ENCODE measurements at places on chromosomes 13 and 19.

GRCh38 chr13:46124967-46125933 is 20.4 kb upstream of the CPB2 start:
- DNase-seq = no peak

DNA sequence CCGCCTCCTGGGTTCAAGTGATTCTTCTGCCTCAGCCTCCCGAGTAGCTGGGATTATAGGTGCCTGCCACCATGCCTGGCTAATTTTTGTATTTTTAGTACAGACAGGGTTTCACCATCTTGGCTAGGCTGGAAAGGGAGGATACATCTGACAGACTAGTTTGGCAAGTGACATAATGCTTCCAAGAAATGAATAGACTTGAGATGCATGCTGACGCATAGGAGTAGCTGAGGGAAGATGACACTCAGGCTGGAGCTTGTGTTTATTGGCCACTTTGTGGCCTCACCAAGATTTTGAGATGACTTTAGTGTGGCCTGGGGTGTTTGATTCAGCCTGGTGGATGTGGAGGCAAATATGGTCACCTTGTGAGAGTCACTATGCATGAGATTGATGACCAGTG is 4.0 kb downstream of the ZNF586 start:
- DNase-seq = no peak

DNA sequence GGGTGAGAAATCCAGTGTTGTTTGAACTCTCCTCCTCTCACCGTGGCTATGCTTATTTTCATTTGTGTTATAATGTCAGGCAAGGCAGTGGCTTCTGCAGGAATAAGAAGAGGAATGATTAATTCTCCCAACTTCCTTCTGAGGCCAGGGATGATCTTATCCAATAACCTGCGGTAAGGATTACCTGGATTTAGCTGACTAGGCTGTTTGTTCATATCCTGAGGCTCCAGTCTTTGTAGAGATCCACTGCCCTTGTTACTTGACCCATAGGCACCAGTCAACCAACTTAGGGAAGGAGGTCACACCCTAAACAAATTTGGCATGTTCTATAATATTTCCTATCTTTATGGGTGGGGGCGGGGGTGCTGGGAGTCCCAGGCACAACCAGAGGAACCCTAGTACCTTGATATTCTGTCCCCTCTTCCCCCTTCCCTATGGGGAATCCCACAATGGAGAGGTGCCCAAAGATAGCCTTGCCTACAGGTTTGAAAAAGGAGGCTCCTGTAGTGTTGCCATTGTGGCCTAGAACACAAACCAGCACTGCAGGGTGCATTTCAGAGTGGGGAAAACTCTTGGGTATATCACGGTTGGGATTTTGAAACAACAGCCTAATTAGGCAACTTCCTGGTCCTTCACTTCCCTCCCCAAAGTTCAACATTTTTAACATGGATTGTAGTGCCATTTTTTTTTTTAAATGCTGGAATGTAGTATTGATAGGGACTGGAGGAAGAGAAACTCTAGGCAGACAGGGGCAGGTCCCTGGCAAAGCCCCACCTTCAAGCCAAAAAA is 977.5 kb upstream of the SPRY2 start:
- no peak for DNase-seq

GRCh38 chr19:18900700-18901481 is 4.9 kb upstream of the CERS1 start:
- DNase-seq = no peak

GRCh38 chr13:110132225-110132982 is 174.6 kb downstream of the COL4A1 start:
- no peak for DNase-seq

- DNase-seq = no peak
Measured at GRCh38 chr19:41888926-41889325, 5.9 kb downstream of the ARHGEF1 start.

DNA sequence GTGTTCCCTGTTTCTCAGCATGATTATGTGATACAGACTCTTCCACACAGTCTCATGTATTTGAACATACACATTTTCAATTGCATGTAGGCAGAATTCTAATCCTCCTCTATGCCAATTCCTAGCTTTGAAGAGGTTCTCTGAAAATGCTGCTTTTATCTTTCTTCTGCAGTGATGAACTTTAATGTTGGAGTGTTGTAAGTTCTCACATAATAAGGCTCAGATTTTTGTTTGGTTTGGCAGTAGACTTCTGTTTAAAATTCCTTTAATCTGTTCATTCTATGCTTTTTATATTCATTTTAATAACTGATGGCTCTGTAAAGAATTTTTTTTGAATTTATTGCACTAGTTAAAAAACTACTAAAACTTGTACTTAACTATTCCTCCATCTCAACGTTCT is 225.8 kb downstream of the GGACT start:
- no peak for DNase-seq

GRCh38 chr19:49256691-49257090 is 68.3 kb downstream of the SLC6A16 start:
- DNase-seq = no peak

- no peak for DNase-seq
Measured at GRCh38 chr19:22030680-22031079, 19.9 kb upstream of the ZNF208 start.

DNA sequence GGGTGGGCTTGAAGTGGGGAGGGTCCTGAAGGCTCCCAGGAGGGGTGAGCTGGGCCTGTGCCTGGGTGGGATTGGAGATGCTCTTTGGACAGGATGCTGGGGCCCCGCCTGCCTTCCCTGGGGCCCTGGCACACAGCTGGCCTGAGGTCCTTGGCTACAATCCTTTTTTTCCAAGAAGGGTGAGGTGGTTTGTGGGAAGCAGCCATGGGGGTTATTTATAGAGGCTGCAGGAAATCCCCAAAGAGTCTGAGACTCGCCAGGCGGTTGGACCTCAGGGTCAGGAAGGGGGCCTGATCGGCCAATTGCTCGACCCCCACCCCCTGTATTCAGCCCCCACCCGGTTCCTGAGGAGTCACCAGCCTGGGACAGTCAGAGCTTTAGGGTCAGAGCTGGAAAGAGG is 10.0 kb downstream of the GTPBP3 start:
- no peak for DNase-seq

- DNase-seq = no peak
Measured at GRCh38 chr13:38537051-38537450, 149.8 kb upstream of the FREM2 start.

DNA sequence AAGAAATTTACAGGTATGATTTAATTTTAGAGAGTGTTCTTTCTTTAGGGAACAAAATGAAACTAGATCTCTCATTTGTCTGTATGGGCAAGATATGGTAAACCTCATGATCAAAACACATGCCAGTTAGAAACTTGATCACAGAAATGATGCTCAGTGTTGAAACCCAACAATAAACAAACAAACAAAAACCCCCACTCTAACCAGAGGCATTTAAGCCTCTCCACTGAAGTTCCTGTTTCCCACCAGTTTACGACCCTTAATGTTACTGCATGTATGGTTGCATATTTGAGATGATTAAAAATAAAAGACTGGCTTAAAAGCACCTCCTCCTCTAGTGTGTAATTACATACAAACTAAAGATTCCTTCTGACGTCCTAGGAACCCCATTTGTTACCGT is 293.3 kb upstream of the MAB21L1 start:
- no peak for DNase-seq

GRCh38 chr13:58126496-58126895 is 495.0 kb downstream of the PCDH17 start:
- no peak for DNase-seq

- DNase-seq = no peak
Measured at GRCh38 chr13:106047859-106048258, 487.6 kb downstream of the EFNB2 start.

DNA sequence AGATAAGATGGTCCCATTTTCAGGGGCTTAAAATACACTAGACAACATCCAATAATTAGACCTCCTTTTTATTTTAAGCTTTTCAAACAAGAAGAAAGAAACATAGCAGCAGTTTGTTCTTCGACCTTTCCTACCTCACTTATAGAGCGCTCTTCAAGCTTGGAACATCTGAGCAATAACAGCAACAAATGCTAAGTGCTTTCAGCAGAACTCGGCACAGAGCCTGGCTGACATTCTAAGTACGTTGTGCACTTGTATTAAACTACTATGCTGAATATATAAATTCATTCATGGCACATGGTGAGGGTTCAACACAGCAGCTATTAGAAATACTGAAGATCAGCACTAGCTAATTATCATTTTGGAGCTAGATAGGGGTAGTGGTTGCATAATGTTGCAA is 256.1 kb upstream of the MAB21L1 start:
- no peak for DNase-seq

- DNase-seq = no peak
Measured at GRCh38 chr13:37136187-37136586, 30.7 kb upstream of the CSNK1A1L start.

DNA sequence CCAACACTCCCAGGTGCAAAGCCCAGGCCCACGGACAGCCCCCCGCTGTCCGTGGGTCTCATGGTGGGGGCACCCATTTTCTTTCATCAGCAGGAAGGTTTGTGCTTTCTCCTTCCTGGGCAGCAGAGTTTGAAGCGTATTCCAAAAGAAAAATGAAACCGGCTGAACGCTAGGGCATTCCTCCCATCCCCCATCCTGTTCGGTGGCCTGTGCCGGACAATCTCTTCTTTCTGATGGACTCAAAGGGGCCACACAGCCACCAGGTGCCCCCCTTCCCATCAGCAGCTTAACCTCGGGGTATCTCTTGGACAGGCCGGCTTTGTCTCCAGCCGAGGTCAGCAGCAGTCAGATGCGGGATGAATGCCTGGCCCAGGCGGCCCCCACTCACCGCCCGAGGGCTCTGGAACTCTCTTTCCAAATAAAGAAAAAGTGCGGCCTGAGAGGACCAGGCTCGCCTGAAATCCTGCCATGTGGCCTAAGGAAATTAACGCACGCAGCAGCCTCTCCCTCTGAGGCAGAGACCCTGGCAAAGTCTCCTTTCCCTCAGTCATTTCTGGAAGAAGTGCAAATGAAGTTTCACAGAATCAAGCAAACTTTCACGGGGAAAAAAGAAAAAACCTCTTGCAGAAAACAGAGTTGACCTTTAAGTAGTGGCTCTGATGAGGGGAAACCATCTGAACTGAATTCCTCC is 67.8 kb downstream of the RASA3 start:
- no peak for DNase-seq

- DNase-seq = no peak
Measured at GRCh38 chr13:72889495-72889894, 107.6 kb downstream of the PIBF1 start.

DNA sequence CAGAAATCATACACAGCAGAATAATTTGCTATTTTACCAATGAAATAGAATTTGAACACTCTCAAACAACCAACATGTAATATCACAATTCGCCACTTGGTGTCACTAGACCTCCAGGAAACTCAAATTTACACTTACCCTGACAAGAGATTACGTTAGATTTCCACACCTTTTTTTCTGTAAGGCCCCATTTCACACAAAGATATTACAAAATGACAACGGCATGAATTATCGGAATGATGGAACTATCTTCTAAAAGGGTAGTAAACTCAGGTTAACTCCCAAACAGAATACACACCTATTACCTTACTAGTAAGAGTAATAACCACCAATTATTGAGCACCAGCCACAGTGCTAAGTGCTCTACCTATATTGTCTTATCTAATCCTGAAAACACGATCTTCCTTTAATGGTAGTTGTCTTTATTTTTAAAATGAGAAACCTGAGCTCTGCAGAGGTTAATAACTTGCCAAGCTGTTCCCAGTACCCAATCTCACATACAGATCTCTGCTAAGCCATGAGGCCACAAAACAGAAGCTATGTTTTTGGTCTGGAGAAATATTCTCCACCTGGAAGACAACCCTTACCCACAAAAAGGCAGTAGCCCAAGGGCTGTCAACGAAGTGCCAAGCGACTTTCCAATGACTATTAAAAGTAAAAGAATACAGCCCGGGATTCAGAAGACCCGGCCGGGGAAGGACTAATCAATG is 152.4 kb downstream of the DCLK1 start:
- DNase-seq = no peak

GRCh38 chr13:45316338-45316737 is 24.6 kb downstream of the TPT1 start:
- no peak for DNase-seq

DNA sequence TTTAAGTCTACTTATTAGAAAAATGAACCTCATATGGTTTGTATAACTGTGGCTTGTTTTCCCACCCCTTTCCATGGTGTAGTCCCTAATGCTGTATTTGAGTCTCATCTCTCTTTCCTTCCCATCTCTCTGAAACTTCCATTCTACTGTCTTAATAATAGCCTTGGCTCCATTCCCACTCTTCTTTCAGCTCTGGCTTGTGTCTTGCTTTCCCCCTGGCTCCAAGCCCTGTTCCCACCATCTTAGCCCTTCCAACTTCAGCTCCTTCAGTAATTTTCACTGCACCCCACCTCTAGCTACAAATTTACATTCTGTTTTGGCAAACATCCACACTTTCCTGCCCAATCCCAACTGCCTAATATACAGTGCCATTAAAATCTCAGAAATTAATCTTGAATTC is 137.5 kb downstream of the SLITRK6 start:
- no peak for DNase-seq

GRCh38 chr13:101035119-101035620 is 360.6 kb upstream of the TMTC4 start:
- no peak for DNase-seq

DNA sequence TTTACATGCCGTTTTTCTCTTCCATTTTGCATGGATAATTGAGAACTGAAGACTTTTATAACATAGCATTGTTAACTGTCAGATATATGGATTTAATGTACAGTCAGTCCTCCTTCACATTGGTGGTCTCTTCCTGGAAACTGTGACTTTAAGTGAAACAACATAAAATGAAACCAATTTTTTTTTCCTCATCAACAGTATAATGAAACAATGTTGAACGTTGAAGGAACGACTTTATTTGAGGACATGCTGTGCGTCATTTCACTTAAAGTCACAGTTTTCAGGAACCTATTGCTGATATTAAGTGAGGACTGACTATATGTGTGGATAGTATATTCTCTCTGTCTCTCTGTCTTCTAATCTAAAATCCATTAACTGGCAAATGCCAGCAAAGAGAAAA is 54.8 kb downstream of the COG3 start:
- DNase-seq = no peak
